Activated CD4-positive, alpha-beta T cell treated with anti-CD3 and anti-CD28 coated beads, Interleukin-2, amount 50 U/mL, for 24 hours (primary cell): ENCODE measurements at places on chromosomes 5 and 9.

- no peak for DNase-seq
Observed at GRCh38 chr5:163604013-163604412, 98.6 kb downstream of the MAT2B start.

DNA sequence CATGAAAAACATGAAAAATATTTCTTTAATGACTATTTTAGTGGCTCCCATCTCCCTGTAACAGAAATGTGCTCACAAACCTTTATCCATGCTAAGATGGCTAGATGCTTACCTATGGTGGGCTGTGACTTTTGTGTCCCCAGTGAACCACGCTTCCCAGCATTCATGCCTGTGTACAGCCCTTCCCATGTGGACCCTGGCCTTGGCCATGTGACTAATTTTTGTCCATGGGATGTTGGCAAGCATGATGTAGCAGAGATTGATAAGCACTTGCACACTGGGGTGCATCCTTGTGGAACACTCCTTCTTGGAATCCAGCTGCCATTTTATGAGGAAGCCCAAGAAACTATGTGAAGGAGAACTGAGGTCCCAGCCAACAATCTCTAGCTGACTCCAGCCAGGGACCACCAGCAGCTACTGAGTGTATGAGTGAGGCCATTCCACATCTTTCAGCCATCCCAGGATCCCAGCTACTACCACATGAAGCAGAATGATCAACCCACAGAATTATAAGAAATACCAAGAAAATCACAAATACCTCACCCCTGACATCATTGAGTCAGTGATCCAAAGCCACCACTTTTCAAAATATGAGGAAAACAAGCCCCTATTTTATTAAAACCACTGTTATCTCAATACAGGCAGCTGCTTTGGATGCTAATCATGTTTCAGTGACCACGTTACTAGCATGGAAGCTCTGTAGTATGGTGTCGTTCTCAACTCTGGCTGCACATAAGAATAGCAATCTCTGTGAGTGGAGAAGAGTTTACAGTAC is 16.1 kb upstream of the RAI14 start:
- no peak for DNase-seq

DNA sequence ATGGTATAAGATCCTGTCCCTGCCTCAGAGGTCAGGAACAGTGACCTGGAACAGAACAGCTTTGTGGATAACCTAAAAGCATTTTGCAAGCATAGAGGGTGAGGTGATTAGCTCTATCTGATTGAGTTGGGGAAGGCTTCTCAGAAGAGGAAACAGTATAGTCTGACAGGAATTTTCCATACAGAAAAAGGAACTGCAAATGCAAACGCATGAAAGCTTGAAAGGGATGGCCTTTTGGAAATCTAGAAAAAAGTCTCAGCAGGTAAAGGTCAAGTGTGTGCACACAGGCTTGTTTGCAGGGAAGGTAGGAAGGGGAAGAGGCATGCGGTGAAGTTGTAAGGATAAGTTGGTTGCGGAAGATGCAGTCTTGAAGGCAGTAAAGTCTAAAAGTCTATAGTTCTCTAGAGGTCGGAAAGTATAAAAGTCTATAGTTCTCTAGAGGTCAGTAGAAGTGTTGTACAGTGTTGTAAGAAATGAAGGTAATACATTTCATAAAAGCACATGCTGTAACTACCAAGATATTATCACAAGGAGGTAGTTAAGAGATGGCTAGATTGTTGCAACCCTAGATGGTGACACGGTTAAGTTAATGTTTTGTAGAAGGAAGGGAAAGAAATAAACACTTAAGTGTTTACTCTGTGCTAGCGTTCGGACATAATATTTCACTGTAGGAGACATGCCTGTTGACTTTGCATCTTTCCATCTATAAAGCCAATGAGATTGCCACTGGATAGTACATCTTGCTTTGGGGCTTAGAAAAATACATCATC is 16.7 kb upstream of the HSPB3 start:
- DNase-seq, result no peak

DNA sequence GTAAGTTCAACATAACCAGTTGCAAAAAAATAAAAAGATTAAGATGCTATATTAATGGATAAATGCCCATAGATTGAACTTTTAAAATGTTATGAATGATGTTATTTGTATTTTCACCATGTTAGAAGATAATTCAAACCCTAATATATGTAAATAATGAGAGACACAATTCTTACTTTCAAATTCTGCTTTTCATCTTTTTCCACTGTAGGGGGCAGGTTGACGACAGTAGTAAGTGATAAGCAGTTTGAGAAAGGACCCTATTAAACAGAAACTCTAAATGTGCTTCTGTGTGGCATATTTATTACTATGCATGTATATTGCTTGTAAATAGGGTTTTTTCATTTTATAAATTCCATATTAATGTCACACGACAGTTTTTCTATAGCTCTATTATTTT is 591.1 kb downstream of the SEMA5A start:
- DNase-seq, result no peak

DNA sequence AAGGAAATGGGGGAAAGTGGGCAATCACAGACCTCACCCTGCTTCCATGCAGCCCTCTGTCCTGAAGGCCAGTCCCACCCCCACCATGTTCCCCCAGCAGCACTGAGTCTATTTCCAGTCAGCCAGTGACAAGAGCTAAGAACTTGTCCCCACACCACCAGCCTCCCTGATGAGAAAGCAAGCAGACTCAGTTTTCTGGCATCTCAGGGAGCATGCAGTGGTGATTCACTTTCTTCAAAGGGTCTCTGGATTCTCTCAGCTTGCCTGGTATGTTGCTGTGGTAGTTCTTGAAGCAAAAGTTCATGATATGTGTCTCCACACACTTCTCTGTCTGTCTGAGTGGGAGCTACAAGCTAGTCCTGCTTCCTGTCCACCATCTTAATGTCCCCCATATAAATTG is 799.9 kb upstream of the TYRP1 start:
- DNase-seq, result no peak

- no peak for DNase-seq
Observed at GRCh38 chr9:87551772-87552217, 54.1 kb downstream of the DAPK1 start.

DNA sequence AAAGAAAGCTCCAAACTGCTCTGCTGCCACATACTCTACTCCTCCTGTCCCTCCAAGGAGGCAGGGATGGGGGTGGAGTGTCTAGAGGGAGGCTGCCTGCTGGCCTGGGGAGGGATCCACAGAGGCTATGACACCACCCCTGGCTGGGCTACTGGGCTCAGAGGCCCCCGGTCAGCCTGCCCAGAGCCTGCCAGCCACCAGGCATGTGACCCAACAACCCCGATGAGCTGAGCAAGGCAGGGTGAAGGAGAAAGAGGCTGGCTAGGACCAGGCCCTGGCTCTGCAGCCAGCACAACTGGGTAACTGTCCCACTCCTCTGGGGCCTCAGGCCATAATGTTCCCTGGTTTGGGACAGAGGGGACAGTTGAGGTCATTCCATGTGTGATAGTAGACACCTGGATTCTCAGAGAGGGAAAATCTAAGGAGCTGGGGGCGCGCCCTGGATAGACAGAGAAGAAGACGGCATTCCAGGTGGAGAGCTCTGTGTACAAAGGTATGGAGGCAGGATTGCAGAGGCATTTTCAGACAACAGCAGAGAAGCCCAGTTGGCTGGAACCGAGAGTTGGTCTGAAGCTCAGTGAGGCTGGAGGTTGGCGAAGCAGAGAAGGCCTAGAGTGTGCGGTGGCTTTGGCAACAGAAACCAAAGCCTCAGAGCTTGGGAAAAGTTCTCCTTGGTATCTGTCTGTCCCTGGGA is 33.8 kb upstream of the IL17B start:
- DNase-seq, result no peak

- DNase-seq, result no peak
Observed at GRCh38 chr9:28155671-28156070, 582.4 kb upstream of the C9orf72 start.
